ENCODE measurements at places on chromosomes 4 and X.

DNA sequence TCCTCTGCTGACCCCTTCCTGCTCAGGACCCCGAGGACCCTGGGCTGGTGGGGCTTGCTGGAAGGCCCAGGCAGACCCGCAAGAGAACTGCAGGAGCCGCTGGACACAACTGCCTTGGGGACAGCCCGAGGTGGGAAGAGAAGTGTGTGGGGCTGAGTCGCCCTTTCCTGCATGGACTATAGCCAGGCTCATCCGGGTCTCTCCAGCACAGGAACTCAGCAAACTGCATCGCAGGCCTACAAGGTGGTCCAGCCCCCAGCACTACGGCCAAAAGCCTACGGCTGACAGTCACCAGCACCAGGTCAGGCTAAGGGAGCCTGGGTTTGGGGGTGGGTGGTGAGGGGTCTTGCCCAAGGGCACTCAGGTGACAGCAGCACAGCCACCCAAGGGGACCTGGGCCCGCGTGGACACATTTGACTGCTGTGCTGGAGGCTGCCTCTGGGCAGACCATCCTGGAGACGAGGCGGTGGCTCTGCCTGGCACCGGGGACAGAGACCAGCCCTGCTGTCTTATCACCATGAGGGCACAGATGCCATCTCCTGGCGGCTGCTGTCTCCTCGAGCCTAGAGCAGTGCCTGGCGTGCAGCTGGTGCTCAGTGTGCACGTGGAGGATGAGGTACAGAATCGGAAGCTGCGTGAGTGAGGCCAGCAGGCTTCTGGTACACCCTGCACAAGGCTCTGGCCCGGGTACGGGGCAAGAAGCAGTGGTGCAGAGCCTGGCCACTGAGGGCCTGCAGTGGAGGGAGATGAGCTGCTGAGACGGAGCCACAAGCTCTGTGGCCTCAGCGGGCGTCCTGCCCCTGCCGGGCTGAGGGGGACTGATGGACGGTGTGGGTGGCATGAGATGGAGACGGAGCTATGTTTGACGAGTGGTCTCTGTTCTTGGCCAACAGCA lies 15.1 kb downstream of the LRPAP1 start:
- no peak for DNase-seq

DNA sequence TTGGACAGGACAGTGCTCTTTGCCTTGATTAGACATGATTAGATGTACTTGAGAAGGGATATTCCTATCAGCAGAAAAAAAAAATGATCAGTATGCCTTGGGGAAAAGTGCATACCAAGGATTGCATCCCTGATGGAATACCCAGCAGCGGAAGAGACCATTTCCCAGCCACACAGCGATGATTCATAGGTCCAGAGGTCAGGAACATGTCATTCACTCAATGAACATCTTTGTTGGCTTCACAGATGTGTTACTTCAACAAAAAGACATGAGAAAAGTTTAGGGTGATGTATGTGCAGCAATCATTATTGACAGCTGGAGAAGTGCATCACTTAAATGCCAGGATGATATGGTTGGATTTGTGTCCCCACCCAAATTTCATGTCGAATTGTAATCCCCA lies 293.5 kb downstream of the ZNF674 start:
- DNase-seq, result no peak

DNA sequence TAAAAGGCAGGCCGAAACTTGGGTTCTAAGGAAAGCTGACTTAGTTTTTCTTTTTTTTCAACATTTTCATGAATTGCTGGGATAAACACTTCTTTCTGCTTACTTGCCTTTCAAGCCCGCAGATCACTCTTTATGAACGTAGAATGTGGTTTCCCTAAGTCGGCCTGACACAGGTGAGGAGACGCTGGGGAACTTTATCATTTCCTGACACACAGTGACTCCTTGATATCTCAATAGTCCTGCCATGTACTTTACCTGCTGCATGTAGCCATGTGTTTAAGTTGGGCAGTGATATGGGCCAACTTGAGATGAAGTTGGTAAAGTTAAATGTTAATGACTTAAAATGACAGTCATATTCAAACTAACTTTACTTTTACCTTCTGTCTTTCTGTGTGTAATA lies 26.6 kb upstream of the SNCA start:
- no peak for DNase-seq

GRCh38 chr4:136383082-136383481 lies 1149.2 kb downstream of the PCDH18 start:
- no peak for DNase-seq

- no peak for DNase-seq
Measured at GRCh38 chrX:1368385-1368698, 23.6 kb downstream of the SLC25A6 start.

DNA sequence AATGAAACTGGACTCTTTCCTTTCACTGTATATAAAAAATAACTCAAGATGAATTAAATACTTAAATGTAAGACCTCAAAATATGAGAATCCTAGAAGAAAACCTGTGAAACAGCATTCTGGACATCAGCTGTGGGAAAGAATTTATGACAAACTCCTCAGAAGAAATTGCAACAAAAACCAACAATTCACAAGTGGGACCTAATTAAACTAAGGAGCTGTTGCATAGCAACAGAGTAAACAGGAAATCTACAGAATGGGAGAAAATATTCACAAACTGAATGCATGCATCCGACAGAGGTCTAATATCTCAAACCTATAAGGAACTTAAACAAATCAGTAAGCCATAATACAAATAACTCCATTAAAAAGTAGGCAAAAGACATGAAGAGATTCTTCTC lies 851.7 kb upstream of the PCDH10 start:
- no peak for DNase-seq

GRCh38 chrX:115494161-115494560 lies 66.8 kb upstream of the PLS3 start:
- DNase-seq, result no peak

- DNase-seq, result no peak
Measured at GRCh38 chrX:8043121-8043520, 115.9 kb upstream of the PNPLA4 start.

GRCh38 chr4:163217505-163217904 lies 50.8 kb upstream of the NAF1 start:
- no peak for DNase-seq

GRCh38 chr4:173178144-173178543 lies 9.5 kb downstream of the GALNT7 start:
- no peak for DNase-seq

DNA sequence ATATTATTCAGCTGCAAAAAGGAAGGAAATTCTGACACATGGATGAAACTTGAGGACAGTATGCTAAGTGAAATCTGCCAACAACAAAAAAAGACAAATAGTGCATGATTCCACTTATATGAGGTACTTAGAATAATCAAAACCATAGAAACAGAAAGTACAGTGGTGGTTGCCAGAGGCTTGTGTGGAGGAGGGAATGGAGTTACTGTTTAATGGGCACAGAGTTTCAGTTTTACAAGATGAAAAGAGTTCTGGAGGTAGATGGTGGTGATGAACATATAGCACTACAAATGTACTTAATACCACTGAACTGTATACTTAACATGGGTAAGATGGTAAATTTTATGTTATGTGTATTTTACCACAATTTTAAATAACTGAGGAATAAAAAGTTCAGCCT lies 212.0 kb upstream of the KLF3 start:
- no peak for DNase-seq

DNA sequence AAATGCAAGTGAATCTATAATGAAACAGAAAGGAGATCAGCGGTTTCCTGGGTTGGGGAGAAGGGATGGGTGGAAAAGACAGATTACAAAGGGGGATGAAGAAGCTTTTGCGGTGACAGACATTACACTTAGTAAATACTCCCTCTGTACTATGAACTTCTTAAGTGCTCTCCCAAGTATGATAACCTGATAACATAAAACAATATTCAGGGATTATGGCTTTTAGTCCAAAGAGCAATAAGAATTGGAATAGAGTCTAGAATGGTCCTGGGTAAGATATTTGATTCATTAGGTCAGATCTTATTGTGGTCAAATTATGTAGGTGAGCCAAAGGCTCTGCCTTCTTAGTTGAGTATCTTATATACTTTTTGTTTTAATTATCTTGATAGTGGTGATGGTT lies 9.2 kb downstream of the LRRC66 start:
- no peak for DNase-seq

GRCh38 chrX:41314204-41314603 lies 19.8 kb upstream of the DDX3X start:
- DNase-seq, result no peak

- peak; percentile 49 for DNase-seq
Measured at GRCh38 chrX:129925305-129926092, 19.5 kb downstream of the UTP14A start.

DNA sequence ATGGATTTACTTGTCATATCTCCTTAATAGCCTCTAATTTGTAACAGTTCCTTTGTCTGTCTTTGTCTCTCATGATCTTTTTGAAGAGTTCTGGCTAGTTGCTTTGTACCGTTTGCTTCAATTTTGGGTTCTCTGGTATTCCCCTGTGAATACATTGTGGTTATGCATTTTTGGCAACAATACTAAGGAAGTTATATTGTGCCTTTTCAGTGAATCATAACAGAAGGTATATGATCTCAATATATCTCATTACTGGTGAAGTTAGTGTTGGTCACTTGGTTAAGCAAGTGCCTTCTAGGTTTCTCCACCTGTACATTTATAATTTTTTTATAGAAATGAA lies 48.6 kb downstream of the DCLK2 start:
- no peak for DNase-seq

GRCh38 chr4:94442251-94442650 lies 9.5 kb upstream of the PDLIM5 start:
- DNase-seq, result no peak

DNA sequence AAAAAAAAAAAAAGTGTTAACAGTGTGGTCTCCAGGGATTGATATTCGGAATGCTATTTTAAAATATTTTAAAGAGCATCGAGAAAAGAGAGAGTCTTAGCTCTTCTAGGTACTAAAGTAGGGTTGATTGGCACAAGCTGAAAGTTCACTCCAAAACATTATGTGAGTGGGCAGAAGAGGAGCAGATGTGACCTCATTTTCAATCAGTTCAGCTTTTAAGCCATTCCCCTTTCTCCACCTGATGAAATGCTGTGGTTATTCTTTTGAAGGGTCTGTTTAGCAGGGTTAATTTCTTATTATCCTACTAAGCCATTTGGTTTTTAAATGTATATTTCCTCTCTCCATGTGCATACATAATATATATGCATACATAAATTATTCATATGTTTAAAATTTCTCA lies 69.2 kb downstream of the GALNT7 start:
- DNase-seq, result no peak

DNA sequence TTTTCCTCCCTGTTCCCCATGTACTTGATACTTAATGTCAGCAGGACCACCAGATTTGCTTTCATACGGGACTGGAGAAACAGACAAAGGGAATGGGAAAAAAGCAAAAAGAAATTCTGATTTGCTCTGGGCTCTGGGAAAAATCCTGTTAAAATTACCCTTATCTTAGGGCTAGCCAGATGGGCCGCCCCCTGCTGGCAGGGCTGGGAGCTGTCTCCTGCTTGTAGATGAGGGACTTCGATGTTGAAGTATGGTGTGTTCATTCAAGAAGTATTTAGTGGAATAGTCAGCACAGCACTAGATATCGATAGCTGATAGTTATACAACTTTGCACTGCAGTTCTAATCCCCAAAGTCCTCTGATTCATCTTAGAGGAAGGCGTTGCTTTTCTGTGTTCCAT lies 45.8 kb downstream of the BCORL1 start:
- DNase-seq, result peak; percentile 58

DNA sequence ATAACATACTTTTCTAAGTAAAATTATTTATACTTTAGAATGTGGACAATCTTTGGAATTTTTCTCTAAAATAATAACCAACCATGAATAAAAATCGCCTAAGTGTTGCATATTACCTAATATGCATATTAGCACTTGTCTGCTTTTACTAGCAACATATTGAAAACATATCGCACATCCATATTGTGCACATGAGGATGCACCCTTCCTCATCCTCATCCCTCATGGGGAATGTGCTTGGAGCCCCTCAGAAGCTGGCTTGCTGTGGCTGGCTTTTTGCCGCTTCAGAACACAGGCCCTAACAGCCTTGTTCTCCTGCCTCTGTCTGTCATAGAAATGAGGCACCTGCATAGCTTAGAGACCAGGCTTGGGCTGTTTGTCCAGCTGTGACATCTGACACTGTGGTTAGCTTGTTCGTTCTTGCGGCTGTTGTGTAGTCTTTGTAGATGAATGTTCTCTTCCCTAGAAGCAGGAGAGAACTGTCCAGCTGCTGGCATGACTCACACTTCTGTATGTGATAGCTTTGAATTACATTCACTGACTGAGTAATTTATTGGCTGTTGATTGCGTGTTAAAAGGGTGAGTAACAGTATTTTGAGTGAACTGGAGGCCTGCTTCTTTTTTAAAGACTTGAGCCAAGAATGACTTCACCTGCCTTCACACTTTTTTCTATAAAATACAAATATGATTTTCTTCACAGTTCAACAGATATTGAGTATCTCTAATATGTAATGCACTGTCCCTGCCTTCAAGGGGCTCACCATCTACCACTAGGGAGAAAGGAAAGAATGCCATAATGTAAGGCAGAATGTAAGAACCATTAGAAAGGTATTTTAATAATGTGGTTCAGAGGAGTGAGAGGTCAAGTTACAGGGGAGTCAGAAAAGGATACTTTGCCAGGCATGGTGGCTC lies 81.9 kb downstream of the HMGB2 start:
- no peak for DNase-seq

- no peak for DNase-seq
Measured at GRCh38 chr4:18442957-18443356, 421.4 kb upstream of the LCORL start.

GRCh38 chr4:110128472-110128919 lies 69.9 kb downstream of the ELOVL6 start:
- no peak for DNase-seq

DNA sequence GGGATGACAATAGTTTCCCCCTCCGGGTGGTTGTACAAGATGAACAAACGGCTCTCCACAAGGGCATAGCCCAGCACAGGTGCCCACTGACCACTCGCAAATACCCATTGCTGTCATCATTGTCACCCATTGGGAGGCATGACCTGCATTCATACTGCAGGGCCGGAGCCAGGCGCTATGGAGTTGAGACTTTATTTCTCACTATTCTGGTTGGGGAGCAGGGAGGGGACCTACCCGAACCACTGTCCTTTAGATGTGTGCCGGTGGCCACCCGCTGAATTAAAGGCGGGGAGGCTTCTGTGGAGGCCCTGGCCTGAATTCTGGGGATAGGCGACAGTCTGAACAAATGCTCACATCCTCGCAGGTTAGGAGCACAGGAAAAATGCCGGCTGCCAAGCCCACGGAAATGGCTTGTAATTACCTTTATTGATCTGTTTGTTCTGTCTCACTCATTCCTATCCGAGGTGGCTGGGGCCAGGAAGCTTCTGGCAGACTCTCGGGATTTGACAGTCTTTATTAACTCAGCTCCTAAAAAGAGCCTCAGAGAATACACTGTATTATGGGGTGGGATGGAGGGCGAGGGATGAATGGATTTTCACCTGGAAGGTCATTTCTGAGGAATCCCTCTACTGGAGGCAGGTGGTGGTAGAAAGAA lies 125.1 kb upstream of the PSAPL1 start:
- DNase-seq, result no peak

DNA sequence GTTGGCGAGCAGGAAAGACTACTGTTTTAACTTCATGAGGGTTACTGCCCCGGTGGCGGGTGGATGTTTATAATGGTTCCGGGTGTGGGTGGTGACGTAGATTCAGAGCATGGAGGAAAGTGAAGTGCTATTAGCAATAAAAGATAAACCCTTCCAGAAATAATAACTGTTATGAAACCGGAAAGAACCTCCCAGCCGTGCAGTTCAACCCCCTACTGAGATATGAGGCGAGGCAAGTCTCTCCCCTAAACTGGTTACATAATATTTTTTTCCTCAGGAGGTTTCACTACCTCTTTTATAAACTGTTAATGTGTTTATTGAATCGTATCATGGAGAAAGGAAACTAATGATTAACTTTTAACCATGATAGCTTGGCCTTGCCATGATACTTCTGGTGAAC lies 33.9 kb upstream of the STIM2 start:
- no peak for DNase-seq
